CD4-positive, alpha-beta T cell treated with Interleukin-2 at 100 ng/mL for 4 hours (primary cell): ENCODE measurements at places on chromosomes 2 and 18.
A peak's percentile ranks its signal among the peaks of the same experiment; 100 is the strongest.

DNA sequence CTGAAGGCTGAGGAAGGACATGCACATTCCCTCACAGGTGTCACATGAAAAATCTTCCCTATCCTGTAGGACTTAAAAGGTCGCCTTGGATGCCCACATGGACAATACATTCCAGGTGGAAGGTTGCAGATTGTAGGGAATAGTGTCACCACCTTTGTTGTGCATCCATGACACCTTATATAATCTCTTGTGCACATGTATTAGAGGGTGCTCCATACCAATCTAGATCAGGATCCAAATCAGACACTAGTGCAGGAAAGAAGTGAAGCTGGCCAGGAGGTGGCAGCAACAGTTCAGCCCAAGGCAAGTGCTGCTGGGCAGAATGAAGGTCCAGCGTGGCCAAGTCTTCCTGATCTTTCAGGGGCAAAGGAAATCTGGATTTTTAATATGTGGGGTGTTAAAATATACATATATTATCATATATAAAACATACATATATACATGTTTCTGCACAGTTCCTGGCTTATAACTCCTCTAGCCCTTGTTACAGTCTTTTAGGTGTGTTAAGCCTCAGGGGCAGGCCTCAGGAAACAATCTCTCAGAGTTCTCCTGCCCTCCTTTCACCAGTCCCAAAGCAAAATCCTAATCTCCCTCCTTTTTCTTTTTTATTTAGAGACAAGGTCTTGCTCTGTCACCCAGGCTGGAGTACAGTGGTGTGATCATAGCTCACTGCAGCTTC lies 16.6 kb downstream of the NIF3L1 start:
- DNase-seq: peak; percentile 49

DNA sequence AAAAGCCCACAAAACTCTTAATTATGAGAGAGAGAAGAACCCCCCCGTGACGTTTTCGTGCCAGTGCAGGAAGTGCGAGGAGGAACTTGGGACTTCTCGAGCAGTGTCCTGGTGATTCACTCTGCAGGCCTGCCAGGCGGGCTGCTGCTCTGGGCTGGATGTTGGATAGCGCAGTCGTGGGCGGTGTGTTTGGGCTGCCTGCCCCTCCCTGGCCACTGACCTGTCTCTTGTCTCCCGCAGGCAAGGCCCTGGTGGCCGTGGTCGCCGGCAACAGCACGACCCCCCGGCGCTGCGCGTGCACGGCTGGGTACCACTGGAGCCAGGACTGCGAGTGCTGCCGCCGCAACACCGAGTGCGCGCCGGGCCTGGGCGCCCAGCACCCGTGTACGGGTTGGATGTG lies 29.0 kb downstream of the TNFRSF11A start:
- DNase-seq: no peak

DNA sequence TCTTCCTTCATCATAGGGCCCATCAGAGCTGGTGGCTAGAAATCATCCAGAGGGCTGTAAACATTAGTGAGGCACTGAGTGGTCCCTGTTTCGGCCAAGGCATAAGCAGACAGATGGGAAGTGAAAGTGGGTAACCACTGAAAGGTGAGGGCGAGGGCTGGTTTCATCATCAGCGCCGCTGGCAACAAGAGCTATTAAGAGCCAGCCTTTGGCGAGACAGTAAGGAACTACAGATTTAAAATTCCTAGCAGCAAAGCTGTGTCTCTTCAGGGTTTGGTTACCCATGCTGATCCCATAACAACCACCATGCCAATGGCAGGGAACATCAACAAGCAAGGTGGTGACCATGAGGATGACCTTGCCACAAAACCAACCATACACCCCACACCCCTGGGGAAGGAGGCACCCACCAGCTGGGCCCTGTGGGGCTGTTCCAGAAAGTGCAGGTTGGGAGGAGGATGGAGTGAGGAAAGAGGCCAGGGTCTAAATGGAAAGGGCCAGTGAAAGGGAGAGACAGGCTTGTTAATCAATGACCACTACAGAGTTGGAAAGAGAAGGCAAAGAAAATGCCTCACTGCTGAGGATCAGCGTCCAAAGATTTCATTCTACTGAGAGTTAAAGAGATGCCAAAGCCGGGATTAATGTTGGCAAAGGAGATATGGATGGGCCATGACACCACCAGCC lies 9.0 kb upstream of the SLC20A1 start:
- no peak for DNase-seq

GRCh38 chr2:171247741-171248662 lies 87.3 kb upstream of the TLK1 start:
- peak; percentile 60 for DNase-seq

- no peak for DNase-seq
These were observed 10.7 kb downstream of the COL4A4 start for GRCh38 chr2:227153307-227153706.
